HT1080 (cell line): ENCODE measurements at places on chromosomes 5 and 9.

GRCh38 chr9:77021922-77022782 lies 2.7 kb downstream of the FOXB2 start:
- DNase-seq = no peak

DNA sequence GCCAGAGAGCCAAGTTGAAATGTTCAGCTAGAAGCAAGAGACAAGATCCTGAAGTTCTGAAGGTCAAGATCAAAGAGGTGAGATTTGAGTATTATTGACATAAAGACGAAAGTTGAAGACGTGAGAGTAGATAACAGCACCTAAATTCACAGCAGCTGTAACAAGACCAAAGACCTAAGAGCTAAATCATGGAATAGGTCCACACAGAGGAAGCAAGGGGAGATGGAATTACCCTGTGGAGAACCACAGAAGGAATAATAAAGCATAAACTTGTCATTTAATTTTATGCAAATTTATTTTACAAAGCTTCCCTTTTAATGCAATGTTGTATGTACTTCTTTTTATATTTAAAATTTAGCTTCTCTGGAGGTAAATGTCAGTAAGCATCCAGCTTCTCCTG lies 523.7 kb downstream of the NR2F1-AS1 start:
- DNase-seq = no peak

- DNase-seq = peak; percentile 17
Measured at GRCh38 chr5:88882276-88883038, 527 bp downstream of the MEF2C start.

DNA sequence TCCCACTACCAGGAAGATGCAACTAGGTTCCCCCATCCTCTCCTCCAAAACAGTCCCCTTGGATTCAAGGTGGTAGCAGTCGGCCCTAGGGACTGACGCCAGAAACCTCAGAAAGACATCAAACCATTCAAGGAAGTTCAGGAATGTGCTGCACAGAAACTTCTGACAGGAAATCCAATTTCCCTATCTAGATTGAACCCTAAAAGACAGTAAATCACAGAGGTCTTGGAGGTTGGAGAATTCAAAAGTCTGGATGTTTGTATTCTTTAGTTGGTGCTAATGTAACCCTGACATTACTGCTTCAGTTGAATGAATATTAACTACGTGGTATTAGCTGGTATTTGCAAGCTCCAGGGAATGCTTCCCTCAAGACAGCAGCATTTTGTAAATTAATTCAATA lies 125.3 kb downstream of the SYK start:
- DNase-seq = no peak

- DNase-seq = peak; percentile 9
Measured at GRCh38 chr5:11452852-11453251, 451.4 kb downstream of the CTNND2 start.

DNA sequence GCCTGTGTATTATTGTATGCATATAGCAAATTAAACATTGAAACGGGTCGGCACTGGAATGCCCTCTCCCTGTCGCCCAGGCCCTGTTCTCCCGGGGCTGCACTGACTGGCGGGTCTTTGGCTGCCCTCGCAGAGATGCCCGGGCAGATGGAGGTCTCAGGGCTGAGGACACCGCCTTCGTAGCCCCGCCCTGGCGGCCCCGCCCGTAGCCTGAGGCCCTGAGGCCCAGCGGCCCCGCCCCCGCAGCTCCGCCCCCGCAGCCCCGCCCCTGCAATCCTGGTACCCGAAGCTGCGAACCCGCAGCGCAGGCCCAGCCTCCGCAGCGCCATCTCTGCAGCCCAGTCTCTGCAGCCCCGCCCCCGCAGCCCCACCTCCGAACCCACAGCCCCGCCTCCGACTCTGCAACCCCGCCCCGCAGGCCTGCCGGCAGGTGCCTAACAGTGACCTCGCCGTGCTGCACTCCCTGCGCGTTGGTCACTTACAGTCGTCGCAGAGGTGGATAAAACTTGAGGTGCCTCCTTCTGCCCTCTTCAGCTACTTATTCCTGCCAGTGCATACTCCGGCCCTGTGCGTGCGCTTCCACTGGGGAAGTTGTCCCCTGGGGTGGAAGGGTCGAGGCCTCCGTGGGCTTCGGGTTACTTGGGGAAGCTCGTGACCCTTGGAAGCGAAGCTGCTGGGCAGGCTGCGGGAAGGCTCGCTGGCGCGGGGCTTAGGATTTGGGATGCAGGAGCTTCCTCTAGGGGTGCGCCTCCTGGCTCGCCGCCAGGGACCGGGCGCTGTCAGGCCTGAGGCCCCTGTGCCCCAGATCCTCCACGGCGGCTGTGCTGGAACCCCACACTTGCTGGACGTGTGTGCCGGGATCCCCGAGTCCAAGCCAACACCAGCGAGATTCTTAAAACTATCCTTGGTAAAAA lies 72.3 kb downstream of the ICE1 start:
- no peak for DNase-seq

DNA sequence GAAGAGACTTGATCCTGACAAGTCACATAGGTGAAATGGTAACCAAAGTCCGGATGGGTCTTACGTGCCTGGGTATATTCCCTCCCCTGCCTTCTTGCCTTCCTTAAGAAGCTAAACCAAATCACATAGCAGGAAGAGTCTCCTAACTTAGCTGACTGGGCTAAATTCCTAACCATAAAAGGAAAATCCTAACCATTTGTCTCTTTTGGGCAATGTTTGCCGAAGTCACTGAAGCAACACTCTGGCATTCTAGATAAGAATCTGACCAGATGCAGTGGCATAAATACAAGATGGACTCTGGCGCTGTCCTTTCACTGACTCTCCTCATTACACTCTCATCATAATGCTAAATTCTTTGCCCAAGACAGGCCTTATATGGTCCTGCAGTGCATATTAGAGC lies 625.5 kb upstream of the RORB start:
- no peak for DNase-seq

- peak; percentile 45 for DNase-seq
Measured at GRCh38 chr5:84301535-84301934, 83.1 kb downstream of the EDIL3 start.

GRCh38 chr9:37992924-37993349 lies 76.1 kb downstream of the SHB start:
- DNase-seq = no peak

DNA sequence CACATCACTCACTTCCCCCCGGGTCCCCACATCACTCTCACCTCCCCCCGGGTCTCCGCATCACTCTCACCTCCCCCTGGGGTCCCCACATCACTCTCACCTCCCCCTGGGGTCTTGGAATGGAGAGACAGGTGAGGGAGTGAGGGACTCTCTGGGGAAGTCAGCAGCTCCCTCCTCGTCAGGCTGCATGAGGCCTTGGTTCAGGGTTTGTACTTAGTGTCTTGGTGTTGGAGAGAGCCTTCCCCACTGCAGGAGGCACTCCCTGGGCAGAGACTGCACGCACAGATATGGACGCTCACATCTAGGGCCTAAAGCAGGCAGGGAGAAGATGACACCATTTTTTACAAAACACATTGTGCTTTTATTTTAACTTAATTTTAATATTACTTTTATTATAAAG lies 56.5 kb upstream of the IRX4 start:
- no peak for DNase-seq

- DNase-seq = no peak
Measured at GRCh38 chr5:163436515-163436914, 880 bp upstream of the CCNG1 start.

DNA sequence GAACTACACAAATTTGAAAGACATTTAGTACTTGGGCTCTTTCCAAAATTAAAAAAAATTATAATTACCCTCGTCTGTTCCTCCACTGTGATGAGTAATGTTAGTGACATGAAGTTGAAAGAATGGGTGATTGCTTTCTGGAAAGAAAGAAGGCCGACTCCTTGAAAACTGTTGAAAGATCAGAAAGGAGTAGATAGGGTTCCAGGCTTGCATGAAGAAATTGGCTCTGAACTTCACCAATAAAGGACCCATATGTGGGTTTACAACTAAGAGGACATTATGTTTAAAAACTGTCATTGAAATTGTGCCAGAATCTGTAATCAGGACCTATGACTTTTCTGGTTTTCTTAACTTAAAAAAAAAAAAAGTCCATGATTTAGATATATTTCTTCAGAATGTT lies 20.7 kb upstream of the MOCS2 start:
- DNase-seq = no peak

DNA sequence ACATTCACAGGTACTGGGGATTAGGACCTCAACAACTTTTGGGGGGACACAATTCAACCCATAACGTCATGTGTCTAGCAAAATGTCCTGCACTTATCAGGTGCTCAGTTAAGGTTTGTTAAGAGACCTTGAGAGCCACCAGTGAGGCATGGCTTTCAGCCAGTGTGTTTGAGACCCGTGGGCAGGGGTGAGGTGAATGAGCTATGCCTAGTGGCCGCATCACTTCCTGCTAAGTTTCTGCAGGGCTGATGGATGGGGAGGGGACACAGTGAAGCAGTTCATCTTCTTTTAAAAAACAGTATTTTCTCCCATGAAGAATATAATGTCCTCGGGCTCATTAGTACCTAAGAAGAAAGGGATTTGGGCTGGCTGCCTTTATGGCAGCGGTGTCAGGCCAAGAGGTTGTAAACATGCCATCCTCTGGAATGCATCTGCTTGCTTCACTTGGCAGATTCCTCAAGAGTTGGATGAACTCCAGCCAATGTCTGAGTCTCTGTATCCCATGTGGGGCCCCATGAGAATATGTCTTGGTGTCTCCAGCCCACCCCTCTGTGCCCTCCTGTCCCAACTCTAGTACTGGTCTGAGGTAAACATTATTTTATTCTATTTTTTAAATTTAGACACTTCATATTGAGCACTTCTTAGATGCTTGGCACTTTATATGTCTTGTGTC lies 282.2 kb downstream of the CWC27 start:
- DNase-seq = no peak

- DNase-seq = no peak
Measured at GRCh38 chr9:137355761-137356365, 53.8 kb upstream of the NRARP start.

DNA sequence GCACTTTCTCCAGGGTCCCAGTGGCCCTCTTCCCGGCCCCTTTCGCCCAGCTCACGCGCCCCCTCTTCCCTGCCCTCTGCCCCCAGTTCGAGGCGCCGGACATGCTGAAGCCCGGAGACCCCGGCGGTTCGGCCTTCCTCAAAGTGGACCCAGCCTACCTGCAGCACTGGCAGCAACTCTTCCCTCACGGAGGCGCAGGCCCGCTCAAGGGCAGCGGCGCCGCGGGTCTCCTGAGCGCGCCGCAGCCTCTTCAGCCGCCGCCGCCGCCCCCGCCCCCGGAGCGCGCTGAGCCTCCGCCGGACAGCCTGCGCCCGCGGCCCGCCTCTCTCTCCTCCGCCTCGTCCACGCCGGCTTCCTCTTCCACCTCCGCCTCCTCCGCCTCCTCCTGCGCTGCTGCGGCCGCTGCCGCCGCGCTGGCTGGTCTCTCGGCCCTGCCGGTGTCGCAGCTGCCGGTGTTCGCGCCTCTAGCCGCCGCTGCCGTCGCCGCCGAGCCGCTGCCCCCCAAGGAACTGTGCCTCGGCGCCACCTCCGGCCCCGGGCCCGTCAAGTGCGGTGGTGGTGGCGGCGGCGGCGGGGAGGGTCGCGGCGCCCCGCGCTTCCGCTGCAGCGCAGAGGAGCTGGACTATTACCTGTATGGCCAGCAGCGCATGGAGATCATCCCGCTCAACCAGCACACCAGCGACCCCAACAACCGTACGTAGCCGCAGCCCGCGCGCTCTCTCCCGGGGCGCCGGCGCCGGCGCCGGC lies 1.0 kb downstream of the PRDM6 start:
- peak; percentile 11 for DNase-seq

DNA sequence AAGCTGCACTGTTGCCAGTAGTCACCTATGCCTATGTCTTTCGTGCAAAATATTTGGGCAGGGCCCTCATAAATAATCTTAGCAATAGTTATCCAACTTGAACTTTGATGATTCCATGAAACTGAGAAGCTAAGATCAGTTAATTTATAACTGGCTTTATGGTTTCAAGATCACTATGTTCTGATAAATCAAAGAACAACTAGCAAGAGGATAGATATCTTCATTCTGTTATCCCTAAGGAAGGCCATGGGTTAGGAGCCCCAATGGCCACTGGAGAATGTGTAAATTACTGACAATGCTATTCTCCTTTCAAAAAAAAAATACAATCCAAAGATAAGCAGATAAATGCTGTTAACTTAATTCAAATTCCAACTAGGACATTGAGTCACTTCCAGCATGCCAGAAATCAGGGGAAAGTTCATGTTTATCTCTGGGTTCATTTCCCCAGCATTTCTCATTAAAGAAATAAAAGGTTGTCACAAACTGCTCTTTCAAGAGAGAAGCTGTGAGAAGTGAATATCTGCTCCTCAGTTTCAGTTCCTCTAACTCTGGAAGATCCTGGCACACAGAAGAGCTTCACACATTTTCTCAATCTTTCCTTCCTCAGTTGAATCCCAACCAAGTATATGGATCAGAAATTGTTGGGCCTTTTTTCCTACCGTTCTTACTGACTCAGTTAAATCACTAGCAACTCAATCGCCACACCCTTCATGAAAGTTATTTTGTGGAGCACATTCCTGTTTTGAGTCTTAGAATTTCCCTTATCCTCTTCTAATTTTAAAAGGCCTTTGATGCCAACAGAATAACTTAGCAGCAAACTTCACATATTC lies 59.6 kb upstream of the SLC1A1 start:
- no peak for DNase-seq

DNA sequence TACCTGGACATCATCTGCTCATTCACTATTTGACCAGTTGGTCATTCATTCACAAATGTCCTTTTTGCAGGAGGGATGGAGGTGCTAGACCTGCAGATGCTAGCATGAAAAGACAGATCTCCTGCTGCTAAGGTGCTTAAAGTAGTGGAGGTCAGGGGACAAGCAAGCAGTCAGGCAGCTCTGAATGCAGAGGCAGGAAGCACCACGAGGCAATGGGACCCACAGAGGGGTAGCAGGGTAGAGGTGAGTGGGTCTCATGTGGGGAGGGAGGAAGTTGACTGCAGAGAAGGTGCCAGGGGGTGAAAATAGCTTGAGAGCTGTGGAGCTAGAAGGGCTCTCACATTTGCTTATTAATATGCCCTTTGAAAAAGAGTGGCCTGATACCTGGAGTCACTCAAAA lies 25.2 kb downstream of the FXN start:
- DNase-seq = no peak

DNA sequence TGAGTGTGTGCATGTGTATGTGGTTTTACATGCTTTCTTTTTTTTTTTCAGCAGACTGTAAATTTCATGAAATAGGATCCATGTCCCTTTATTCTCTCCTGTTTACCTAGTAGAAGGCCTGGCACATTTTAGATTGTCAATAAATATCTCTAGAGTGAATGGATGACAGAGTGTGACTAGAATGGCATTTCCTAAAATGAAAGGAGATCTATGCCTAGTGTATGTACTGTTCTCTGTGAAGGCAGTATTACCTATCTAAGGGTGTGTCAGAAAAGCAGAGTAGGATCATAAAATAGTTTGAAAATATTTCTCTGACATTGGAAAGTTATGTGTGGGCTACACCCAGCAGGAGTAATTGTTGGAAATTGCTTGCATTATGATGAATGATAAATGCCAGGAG lies 1876.0 kb upstream of the C9orf72 start:
- no peak for DNase-seq

GRCh38 chr5:91332267-91333045 lies 50.7 kb downstream of the ARRDC3 start:
- DNase-seq = peak; percentile 92

- no peak for DNase-seq
Measured at GRCh38 chr5:157734436-157734835, 3.2 kb downstream of the THG1L start.
